Left renal pelvis (tissue), 4 donors: ENCODE measurements at places on chromosomes 7 and 10.

DNA sequence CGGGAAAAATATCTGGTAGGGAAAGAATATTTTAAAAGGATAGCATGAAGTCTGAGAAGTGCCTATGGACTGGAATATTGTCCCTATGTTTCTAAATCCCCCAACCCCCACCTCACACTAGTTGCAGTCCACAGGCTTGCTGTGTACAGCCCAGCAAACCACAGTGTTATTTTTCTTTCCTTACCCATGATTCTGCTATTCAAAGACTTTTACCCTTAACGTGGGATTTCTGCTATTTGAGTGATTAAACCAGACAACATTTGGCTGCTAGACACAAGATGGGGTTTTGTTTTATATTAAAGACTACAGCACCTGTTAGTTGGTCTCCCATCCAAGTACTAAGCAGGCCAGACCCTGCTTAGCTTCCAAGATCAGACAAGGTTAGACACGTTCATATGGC lies 120.5 kb upstream of the MYO3A start:
- no peak for DNase-seq

DNA sequence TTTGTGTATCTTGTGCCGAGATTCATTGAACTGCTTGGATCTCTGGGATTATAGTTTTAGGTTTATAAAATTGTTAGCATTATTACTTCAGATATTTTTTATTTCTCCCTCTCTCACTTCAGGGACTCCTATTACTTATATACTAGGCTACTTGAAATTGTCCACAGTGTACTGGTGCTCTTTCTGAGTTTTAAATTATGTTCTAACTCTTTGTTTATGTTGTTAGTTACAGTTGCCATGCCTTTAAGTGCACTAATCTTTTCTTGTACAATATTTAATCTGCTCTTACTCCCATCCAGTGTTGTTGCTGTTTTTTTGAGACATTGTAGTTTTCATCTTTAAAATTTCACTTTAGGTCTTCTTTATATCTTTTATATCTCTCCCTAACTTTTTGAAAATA lies 13.1 kb downstream of the PLEKHS1 start:
- no peak for DNase-seq

DNA sequence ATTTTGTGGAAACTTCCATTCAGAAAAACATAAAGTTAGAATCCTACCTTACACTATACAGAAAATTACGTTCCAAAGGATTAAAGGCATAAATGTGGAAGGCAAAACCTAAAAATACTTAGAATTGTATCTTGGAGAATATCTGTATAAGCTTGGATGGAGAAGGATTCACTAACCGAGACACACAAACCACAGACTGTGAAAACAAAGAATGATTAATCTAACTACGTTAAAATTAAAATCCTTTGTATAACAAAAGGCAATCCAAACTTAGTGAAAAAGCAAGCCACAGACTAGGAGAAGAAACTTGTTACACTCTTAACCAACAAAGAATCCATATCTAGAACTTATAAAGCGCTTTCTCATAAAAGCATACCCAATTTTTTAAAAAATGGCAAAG lies 678.8 kb downstream of the INHBA start:
- DNase-seq = no peak

- DNase-seq = no peak
Observed at GRCh38 chr7:87564296-87564963, 36.3 kb downstream of the ABCB1 start.

GRCh38 chr7:76261931-76262330 lies 40.5 kb upstream of the HSPB1 start:
- no peak for DNase-seq

GRCh38 chr10:114713525-114714090 lies 55.5 kb upstream of the ABLIM1 start:
- DNase-seq = no peak

DNA sequence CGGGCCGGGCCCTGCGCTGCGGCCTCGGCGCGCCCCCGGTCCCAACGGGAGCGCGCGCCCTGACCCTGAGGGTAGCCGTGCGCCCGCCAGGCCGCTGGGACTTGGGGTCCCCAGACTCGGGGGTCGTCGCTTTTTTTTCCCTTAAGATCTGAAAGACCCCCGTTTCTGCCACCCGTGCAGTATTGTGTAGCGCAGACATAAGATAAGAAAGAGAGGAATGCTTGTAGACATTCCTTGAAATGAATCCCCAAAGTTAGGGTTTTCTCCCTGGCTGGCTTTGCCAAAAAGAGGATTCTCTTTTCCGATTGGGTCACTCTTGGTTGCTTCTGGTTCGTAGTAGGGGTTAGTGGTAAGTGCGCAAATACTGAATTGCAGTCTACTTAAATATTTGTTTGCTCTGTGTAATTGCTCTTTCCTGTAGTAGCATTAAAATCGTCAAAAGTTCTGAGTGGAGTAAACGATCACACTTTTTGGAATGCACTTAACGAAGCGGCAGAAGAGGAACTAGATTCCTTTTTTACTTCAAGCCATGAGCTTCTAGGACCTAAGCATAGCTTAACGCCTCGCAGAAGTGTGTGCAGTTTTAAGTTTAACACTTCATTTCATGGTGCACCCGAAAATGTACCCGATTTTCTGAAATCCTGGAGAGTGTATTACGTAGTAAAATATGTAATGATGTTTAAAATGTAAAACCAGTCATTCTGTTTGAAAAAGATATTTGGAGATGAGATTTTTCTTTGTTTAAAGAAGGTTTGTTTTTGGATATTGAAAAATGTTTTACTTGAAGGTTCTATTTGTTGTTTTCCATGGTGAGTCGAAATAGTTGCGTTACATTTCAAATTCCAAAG lies 1.3 kb downstream of the CUL1 start:
- DNase-seq = no peak

GRCh38 chr10:47062441-47063200 lies 151.4 kb downstream of the PTPN20 start:
- DNase-seq = no peak

- no peak for DNase-seq
Observed at GRCh38 chr10:112721080-112721698, 228.9 kb upstream of the TCF7L2 start.

DNA sequence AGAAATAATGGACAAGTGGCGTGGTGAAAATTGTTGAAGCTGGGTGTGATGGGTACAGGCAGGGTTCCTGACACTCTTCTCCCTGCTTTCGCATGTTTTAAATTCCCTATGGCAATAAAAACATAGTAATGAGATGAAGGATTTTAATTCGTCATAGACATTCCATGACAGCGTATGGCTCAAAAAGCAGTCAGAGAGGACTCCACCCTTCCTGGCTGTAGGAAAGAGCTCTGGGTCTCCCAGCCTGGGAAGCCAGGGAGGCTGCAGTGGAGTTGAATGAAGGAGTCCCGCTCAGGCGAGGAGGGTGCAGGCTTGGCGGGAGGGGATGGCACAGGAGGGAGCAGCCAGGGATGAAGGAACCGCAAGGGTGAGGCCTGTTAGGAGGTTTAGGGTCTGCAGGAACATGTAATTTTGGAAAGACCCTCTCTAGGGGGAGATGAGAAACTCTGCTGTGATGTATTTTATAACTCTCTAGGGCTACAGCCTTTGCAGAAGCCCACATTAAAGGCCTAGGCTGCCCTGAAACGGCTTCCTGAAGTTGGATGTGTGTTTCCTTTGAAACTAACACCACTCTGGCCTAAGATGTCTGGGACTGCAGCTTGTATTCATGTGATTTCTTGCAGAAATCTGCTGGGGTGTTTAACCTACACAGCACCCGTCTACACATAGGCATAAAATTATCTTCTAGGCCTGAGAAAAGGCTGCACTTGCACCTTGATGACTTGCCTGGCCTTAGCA lies 7.6 kb upstream of the LARP4B start:
- DNase-seq = no peak

GRCh38 chr7:36650320-36650719 lies 74.0 kb downstream of the AOAH start:
- no peak for DNase-seq

- no peak for DNase-seq
Observed at GRCh38 chr7:47625861-47626715, 44.2 kb upstream of the TNS3 start.

DNA sequence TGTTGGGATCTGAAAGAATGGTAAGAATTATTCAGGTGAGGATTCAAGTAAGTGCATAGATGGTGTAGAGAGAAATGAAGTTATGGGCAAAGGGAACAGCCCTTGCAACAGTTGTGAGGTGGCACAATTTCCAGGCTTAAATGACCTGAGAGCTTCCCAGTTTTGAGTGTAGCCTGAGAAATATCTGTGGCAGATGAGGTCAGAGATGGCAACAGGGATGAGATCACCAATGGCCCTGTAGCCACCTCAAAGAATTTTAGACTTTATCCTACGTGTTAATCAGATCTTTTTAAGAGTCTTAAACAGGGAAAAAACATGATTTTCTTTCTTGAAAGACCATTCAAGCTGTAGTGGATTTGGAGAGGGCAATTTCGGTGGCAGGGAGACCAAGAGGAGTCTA lies 1.9 kb upstream of the NRF1 start:
- no peak for DNase-seq

- no peak for DNase-seq
Observed at GRCh38 chr10:127085957-127086356, 110.4 kb downstream of the INSYN2A start.

DNA sequence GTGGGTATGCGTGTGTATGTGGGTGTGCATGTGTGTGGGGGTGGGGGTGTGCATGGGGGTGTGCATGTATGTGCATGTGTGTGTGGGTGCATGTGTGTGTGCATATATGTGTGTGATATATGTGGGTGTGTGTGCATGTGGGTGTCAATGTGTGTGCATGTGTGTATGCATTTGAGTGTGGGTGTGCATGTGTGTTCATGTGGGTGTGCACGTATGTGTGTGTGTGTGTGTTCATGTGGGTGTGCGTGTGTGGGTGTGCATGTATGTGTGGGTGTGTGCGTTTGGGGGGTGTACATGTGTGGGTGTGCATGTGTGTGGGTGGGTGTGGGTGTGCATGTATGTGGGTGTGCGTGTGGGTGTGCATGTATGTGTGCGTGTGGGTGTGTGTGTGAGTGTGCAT lies 42.6 kb downstream of the GTF2IRD1 start:
- no peak for DNase-seq

DNA sequence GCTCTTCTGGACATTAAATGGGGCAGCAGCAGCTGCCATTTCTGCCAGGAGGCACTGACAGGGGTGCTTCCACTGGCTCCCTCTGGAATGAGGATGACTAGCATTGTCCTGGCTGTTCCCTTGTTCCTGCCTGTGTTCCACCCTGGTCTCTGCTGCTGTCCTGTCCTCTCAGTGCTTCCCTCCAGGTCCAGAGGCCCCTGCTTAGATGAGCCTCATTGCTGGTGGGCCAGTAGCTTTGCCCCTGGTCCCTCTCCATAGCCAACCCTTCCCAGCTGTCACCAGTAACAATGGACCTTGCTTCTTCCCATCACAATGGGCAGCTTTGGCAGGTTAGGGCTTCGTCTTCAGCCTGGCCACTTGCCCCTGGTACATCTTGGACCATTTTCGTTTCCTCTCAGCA lies 561.1 kb downstream of the TCERG1L start:
- no peak for DNase-seq

DNA sequence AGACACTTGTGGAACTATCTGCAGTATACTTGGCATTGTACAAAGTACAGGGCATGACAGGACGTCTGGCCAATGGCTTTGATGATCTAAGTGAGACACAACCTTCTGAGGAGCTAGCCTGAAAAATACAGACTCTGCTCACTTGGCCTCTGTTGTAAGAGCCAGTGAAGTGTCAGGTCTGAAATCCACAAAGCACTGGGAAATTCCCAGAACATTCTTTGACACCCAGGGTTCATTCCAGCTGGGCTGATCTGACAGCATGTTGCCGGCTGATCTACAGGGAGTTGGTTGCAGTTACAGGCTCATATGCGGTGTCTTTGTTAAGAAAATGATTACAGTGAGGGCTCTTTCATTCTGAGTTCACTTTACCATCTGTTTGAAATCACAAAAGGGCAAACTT lies 354.6 kb downstream of the PHF14 start:
- DNase-seq = no peak

DNA sequence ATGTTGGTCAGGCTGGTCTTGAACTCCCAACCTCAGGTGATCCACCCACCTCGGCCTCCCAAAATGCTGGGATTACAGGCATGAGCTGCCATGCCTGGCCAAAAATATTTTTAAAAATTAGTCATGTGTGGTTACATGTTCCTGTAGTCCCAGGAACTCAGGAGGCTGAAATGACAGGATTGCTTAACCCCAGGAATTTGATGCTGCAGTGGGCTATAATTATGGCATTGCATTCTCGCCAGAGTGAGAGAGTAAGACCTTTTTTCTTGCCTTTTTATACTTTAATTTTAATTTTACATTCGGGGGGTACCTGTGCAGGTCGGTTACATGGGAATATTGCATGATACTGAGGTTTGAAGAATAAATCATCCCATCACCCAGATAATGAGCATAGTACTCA lies 86.6 kb upstream of the ZNF92 start:
- no peak for DNase-seq

DNA sequence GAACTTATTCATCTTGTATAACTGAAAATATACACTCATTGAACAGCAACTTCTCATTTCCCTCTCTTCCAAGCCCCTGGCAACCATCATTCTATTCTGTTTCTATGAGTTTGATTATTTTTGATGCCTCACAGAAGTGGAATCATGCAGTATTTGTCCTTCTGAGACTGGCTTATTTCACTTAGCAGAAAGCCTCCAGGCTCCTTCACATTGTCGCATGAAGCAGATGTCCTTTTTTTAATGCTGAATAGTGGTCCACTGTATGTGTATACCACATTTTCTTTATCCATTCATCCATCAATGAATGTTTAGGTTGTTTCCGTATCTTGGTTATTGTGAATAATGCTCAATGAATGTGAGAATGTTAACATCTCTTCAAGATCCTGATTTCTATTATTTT lies 238.2 kb upstream of the KLF14 start:
- DNase-seq = no peak

DNA sequence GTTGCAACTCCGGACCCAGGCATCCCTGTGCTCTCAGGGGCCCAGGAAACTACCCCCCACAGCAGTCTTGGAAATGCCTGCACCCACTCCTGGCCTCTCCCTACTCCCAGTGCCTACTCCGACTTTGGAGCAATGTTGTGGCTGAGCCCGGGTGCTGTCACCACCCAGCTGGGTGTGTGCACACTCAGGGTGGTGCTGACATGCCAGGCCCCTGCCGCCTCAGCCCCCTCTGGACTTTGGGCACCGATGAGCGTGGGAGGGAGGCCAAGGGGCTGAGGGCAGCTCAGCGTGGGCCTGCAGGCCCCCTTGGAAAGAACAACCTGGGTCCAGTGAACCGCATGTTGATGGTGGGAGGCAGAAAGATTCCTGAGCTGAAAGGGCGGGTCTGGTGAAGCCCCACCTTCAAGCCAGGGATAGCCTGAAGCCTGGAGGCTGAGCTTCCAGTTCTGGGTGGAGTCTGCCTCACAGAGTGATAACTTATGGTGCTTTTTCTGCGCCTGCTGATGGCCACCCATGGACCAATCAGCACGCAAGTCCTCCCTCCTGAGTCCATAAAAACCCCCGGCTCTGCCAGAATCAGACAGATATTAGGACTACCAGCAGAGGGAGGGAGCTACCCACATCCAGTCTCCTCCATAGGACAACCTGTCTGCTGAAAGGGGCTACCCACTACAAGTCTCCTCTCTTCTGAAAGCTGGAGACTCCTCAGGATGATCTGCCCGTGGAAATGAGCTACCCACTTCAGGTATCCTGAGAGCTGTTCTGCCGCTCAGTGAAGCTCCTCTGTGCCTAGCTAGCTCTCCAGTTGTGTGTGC lies 380.4 kb upstream of the SORCS1 start:
- no peak for DNase-seq
